Trophoblast cell (in vitro differentiated cells and primary cell): ENCODE measurements at places on chromosomes 5 and 9.

GRCh38 chr9:131582056-131582455 lies 36.7 kb downstream of the PRRT1B start:
- DNase-seq: no peak

DNA sequence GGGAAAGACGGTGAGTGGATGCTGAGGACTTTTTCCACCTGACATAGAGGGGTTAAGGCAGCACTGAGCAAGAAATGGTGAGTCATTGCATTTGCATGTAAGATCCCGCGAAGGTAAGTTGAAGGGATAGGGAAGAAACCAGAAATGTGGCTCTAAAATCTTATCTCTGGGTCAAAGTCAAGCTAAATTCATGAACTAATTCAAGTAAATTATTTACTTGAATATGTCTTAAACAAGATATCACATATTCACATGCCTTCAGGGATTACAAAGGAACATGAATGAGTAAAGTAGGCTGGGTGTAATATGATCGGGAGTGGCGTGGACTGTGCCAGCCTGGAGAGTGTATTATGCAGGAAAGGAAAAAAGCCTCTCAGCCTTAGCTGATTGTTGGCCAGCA lies 74.4 kb upstream of the EQTN start:
- no peak for DNase-seq

GRCh38 chr5:135535820-135536801 lies at the start of gene NEUROG1:
NEUROG1 (minus strand) TSS chr5:135535964; CDS start chr5:135535690, 274 bp downstream.
- no peak for DNase-seq

- peak; percentile 19 for DNase-seq
Measured at GRCh38 chr9:106722051-106722753, 140.8 kb upstream of the ZNF462 start.

- DNase-seq: no peak
Measured at GRCh38 chr5:145562931-145563330, 272.2 kb downstream of the PRELID2 start.

GRCh38 chr9:124215956-124216355 lies 41.8 kb upstream of the NEK6 start:
- DNase-seq: no peak

GRCh38 chr9:81753436-81753835 lies 64.1 kb upstream of the TLE1 start:
- DNase-seq: no peak

GRCh38 chr9:137670391-137671195 lies 51.8 kb downstream of the EHMT1 start:
- DNase-seq: peak; percentile 63

DNA sequence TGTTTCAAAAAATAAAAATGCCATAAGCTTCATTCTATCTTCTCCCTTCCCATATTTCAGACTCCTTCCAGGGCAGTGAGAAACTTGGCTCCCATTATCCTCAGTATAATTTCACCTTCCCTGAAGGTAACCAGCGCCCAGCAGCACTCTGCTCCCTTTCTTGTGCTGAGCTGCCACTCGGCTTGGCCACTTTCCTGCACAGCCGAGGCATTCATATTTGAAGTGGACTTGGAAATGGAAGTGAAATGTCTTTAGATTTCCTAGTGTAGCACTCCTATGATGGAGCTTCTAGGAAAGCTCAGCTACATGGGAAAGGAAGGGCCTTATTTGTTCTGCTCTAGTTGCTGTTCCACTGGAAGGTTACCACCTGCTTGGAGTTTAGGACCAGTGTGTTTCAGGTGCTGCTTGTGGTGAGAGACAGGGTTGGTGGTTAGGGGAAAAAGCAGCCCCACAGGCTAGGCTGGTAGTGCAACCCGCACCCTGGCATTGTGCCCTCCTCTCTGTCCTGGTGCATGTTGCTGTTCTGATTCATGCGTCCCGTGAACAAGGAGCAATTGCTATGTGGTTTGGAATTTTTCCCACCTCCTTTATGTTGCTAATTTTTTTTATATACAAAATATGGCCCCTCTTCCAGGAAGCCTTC lies 53.8 kb downstream of the RAD23B start:
- no peak for DNase-seq

DNA sequence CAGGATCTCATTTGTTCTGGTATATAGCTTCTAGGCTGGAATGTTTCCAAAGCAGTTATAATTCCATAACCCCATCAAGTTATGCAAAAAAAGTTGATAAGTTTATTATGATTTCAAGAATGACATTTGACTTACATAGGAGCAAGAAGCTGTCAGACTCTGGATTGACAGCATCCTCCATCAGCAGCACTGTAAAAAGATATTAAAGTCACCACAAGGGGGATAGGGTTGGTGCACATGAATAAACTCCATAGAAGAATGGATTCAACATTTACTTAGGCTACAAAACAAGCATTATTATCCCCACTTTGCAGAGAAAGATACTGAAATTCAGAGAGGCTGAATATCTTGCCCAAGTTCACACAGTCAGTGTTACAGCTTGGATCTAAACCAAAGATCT lies 208.9 kb upstream of the SLC30A5 start:
- peak; percentile 40 for DNase-seq

GRCh38 chr5:149932445-149933350 lies 11.9 kb downstream of the PDE6A start:
- no peak for DNase-seq

- peak; percentile 60 for DNase-seq
Measured at GRCh38 chr5:96893342-96893741, 17.0 kb downstream of the ERAP2 start.

GRCh38 chr5:136012041-136012804 lies 16.6 kb upstream of the TGFBI start:
- DNase-seq: peak; percentile 53

GRCh38 chr9:93593144-93593658 lies 16.8 kb downstream of the PHF2 start:
- DNase-seq: no peak

GRCh38 chr5:107306594-107306993 lies 364.1 kb downstream of the EFNA5 start:
- no peak for DNase-seq

GRCh38 chr5:110832683-110833082 lies 93.9 kb downstream of the SLC25A46 start:
- DNase-seq: no peak

- DNase-seq: peak; percentile 13
Measured at GRCh38 chr9:97895695-97896332, 26.5 kb downstream of the TRMO start.

- no peak for DNase-seq
Measured at GRCh38 chr9:93458712-93459111, 5.3 kb upstream of the FAM120AOS start.

DNA sequence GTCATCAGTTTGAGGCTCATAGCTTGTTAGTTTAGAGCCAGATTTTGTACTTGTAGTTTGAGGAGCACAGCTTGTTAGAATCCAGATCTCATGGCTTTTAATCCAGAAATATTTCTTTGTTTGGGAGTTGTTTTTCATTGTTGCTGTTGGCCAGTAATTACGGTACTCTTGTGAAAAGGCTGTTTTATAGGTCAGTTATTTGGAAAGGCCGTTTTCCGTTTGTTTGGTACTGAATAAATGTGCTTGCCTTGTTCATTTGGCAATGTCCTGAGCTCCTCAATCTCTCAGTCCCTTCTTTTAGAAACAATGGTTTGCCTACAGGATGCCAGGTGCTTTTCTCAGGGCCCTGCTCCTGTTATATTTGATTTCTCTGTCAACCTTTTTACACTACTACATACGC lies 4.5 kb upstream of the MOB3B start:
- DNase-seq: no peak

DNA sequence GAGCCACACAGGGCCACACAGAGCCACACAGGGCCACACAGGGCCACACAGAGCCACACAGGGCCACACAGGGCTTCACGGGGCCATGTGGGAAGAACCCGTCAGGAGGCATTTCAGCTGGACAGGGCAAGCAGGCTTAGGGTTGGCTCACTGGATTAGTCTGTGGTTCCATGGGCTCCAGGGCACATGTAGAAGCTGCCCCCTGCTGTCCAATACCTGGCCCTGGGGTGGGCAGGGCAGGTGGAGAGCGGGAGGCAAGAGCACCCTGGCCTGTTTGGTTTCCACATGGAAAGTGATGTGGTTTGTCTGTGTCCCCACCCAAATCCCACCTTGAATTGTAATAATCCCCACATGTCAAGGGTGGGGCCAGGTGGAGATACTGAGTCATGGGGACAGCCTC lies 16.4 kb upstream of the LPCAT1 start:
- no peak for DNase-seq

DNA sequence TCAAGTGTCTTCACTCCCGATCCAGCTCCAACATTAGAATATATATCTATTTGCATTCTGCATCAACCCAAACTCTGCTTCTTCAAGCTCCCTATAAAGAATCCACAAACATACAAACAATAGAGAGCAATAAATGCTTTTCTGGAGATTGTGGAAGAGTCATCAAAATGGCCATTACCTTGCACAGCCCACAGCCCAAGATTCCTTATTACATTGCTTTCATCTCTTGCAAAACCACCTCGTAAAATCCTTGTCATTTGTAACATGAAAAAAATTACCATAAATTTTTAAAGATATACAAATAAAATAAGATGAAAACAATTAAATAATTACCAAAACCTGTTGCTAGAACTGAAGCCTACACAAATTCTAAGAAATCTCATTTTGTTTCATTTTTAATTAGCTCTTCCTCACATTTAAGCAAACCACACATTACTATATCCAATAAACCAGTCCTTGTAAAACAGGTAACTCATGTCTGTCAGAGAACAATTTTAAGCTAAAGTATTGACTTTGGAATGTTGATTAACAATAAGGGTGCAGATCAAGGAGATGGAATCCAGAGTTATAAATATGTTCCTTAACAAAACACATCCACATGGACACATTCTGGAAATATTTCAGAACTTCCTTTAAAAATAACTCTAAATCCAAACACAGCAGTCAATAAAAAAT lies 7.1 kb downstream of the SPINK9 start:
- no peak for DNase-seq

GRCh38 chr9:113523421-113524141 lies 60.1 kb downstream of the RGS3 start:
- peak; percentile 20 for DNase-seq

DNA sequence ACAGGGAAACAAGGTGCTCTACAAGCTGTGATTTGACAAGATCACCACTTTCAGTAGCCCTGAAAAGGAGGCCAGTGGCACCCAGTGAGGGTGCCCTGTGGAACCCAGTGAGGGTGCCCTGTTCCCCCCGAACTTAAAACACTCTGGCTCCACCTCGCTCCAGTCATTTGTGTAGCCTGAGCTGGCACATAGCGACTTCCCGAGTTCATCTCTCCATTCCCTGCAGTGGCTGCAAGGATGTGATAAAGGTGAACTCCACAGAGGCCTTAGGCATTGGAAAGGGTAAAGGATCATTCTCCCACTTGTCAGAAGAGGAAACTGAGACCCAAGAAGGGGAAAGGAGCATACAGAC lies 21.9 kb upstream of the ANXA6 start:
- DNase-seq: no peak

- DNase-seq: peak; percentile 53
Measured at GRCh38 chr5:2697041-2697440, 54.4 kb downstream of the IRX2 start.

DNA sequence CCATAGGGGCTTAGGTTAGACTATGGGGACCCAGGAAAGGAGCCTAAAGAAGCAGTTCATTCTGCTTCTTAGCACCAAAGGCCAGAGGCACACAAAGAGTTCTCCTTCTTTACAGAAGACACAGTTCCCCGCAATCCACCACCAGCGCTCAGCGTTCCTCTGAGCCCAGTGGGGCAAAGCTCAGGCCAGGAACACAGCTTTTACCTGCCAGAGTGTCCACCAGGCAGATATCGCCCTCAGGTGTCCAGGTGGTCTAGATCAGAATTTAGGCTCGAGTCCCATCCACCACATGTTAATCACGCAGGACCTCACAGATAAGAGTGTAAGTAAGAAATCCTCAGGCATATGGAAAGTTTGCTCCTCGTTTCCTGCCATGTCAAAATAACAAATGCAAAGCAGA lies 53.0 kb downstream of the UBE2QL1 start:
- no peak for DNase-seq

- no peak for DNase-seq
Measured at GRCh38 chr5:126919566-126919965, 110.8 kb downstream of the MARCHF3 start.

DNA sequence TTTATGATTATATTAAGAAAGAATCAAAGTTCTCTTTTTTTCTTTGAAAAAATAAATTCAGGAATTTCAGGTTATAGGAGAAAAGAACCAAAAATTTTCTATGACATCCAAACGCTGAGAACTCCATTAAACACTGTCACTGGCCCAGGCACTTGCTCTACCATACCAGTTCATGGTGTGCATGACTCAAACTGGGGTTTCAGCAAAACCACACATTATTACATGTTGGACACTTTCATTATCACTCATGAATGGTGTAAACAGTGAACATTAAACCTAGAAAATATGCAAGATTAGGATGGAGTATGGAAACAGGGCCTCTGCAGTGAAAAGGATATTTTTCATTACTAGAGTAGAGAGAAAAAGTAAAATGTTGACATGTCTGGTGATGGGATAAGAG lies 369.9 kb upstream of the FAM174A start:
- DNase-seq: no peak

GRCh38 chr9:93081081-93081529 lies 14.9 kb upstream of the CARD19 start:
- DNase-seq: no peak

DNA sequence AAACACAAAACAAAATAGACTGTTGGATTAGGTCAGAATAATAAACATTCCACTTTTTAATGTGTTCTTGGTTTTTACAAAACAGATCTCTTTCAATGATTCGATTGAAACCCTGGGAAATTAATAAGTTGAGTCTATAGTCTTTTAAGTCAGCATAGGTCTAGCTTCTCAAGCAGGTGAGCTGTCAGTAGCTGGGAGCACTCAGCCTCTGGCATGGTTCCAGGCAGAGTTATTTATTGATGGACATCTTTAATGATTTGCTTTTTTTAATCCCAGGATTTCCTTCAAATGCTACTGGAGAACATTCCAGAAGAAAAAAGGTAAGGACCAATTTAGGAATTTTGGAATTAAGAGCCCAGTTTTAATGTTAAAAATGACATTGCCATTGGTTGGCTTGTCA lies 241.0 kb downstream of the AOPEP start:
- DNase-seq: no peak

- no peak for DNase-seq
Measured at GRCh38 chr9:109975574-109976295, 195.7 kb downstream of the PALM2AKAP2 start.

DNA sequence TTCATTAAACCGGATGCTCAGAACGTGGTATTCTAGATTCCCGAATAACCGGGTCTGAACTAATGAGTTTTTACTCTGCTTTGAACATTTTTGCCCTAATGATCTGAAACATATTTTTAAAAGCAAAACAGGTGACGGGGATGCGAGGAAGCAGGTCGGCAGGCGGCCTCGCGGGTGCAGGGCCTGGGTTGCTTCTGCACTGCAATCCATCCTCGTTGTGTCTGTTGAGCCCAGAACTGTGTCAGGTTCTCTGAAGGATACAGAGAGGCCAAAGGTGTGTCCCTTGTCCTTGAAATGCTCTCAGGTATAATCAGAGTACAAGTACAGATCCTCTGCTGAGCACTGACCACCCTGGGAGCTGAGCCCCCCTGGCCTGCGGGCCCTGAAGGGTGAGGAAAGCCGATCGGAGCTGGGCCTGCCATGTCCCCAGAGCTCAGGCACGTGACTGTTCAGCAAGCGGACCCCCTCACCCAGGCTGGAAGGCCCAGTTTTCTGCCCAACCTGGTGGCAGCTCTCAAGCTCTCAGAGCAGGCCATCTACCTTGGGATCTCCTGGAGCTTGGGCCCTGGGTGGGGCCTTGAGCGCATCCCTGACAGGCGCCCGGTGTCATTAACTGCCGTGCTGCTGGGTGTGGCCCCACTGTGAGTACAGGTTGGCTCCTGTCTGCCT lies 151.8 kb downstream of the OLFM1 start:
- DNase-seq: no peak

GRCh38 chr5:31731710-31732301 lies 92.9 kb downstream of the PDZD2 start:
- DNase-seq: no peak
